ENCODE measurements at places on chromosomes 2 and 18.

GRCh38 chr2:16470936-16471490, 194.6 kb downstream of the CYRIA start:
- no peak for DNase-seq

DNA sequence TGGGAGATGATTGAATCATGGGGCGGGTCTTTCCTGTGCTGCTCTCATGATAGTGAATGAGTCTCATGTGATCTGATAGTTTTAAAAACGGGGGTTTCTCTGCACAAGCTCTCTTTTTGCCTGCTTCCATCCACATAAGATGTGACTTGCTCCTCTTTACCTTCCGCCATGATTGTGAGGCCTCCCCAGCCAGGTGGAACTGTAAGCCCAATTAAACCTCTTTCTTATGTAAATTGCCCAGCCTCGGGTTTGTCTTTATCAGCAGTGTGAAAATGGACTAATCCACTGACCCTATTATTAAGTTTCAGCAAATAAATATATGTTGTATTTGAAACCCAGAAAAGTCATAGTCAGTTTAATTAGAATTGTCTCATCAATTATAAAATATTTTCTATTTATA, 22.0 kb downstream of the IRS1 start:
- no peak for DNase-seq

DNA sequence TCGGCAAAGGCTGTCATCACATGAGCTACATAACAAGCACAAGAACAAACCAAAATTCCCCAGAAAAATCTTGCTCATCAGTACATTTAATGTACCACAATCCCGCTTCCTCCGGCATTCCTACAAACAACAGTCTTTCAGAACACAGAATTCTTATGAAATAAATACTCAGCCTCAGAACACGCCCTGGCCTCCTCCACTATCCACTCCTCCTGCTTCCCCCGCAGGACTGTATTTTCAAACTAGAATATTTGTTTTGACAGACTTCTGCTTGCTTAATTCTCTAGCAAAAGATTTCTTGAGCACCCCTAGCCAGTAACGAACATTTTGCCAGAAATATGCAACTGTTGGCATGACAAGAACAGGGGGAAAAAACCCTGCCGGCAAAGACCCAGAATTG, 131.2 kb downstream of the THADA start:
- DNase-seq, result no peak

DNA sequence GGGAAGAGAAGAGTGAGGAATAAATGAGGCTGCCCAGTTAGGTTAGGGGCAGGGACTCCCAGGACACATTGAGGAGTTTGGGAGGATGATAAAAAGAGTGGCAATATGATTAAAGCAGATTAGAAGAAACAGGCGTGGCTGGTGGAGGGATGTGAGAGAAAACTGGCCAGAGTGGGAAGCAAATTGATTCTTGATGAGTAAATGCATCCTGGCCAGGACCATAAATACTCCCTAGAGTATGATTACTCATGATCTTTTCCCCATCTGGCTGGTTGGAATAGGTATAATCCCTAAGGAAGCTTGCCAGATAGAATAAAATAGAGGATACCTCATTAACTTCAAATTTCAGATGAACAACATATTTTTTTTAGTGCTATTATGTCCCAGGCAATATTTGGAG, 21.5 kb upstream of the DAW1 start:
- DNase-seq, result peak; percentile 10

DNA sequence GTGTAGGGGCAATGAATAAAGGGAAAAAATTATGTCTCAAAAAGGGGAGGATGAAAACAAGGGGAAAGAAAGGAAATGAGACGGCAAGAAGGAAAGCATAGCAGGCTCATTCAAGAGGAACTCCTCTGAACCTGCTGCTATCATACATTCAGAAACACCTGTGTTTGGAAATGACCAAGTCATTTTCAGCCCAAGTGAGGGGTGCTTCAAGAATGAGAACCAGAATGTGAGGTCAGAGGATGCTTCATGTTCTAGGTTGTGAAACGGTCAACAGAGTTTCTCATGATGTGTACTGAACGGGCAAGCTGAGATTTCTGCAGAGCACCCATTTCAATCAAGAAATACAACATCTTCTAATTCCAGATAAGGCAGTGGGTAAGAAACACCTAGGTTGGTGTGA, 1367.2 kb upstream of the CELF4 start:
- no peak for DNase-seq
